ENCODE measurements at places on chromosomes 2 and 18.

DNA sequence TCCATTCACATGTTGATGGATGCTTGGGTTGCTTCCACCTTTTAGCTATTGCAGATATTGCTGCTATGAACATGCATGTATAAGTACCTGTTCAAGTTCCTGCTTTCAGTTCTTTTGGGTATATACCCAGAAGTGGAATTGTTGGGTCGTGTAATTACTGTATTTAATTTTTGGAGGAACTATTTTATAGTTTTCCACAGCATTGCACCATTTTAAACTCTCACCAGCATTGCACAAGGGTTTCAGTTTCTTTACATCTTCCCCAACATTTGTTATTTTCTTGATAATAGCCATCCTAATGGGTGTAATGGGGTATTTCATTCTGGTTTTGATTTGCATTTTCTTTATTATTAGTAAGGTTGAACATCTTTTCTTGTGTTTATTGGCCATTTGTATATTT lies 16.0 kb downstream of the ACTR3 start:
- DNase-seq, result no peak

GRCh38 chr2:182031956-182032355 lies 46.3 kb downstream of the PPP1R1C start:
- no peak for DNase-seq

DNA sequence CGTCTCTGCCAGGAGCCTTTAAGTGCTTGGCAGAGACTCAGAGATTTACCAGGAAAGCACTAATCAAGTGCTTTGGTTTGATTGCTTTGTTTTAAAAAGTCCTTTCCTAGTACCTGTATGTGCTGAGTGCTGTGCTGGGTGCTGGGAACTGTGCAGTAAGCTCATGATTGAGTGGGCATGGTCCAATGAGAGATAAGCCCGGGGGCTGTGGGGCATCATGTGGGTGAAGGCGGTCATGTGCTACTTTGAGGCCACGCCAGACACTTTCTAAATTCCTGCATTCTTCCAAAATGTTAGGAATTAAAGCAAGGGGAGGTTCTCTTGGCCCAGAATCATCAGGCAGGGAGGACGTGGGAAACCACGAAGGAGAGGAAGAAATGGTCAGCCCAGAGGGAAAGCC lies 109.0 kb downstream of the ACAA2 start:
- DNase-seq, result no peak

GRCh38 chr18:45850021-45850420 lies 24.5 kb downstream of the SIGLEC15 start:
- DNase-seq, result peak; percentile 62

DNA sequence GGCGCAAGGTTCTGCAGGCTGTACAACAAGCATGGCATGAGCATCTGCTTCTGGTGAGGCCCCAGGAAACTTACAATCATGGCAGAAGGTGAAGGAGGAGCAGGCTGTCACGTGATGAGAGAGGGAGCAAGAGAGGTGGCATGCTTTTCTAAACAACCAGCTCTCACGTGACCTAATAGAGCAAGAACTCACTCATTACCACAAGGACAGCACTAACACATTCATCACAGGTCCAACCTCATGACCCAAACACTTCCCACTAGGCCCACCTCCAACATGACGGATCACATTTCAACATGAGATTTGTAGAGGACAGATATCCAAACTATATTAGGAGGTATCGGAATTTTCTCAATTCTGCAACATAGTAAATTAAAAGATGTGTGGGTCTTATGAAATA lies 108.8 kb upstream of the DLX2 start:
- DNase-seq, result no peak

- no peak for DNase-seq
Observed at GRCh38 chr2:142030735-142031134, 100.1 kb downstream of the LRP1B start.

DNA sequence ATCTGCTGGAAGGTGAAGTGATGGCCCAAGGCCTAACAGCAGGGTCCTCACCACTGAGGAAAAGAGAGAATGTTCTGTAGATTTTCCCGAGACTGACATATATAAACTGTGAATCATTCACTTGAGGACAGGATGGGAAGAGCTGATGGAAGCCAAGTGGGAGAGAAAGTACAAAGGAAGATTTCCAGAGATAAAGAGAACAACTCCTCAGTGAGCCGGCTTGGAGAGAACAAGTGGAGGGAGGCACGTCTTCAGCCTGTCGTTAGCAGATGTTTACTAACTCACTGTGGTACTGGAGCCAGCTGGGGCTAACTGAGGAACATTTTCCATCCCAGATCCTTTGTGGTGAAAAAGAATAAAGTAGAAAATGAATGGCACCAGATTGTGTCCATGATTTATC lies 552.9 kb upstream of the TNP1 start:
- no peak for DNase-seq

- DNase-seq, result no peak
Observed at GRCh38 chr18:66508937-66509336, 95.0 kb downstream of the CDH19 start.

GRCh38 chr18:23066504-23067039 lies 68.7 kb upstream of the CABLES1 start:
- no peak for DNase-seq

GRCh38 chr2:190802626-190803209 lies 77.9 kb upstream of the GLS start:
- no peak for DNase-seq

DNA sequence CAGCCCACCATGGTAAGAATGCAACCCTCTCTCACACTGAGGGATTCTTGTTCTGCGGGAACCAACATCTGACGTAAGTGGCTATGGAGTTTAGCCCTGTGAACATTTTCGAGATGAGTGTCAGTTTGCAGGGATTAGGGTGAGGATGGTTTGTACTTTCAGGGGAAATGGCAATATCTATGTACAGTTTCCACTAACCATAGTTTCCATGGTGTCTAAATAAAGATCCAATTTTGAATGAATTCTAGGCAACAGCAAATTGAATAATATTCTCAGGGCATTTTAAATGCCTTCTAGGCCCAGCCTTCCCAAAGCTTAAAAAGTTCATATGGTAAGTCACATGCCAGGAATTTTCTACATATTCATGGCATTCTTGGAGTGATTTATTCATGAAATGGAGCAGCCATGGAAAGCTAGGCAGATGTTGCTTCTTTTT lies 105.4 kb upstream of the MMADHC start:
- DNase-seq, result peak; percentile 16

DNA sequence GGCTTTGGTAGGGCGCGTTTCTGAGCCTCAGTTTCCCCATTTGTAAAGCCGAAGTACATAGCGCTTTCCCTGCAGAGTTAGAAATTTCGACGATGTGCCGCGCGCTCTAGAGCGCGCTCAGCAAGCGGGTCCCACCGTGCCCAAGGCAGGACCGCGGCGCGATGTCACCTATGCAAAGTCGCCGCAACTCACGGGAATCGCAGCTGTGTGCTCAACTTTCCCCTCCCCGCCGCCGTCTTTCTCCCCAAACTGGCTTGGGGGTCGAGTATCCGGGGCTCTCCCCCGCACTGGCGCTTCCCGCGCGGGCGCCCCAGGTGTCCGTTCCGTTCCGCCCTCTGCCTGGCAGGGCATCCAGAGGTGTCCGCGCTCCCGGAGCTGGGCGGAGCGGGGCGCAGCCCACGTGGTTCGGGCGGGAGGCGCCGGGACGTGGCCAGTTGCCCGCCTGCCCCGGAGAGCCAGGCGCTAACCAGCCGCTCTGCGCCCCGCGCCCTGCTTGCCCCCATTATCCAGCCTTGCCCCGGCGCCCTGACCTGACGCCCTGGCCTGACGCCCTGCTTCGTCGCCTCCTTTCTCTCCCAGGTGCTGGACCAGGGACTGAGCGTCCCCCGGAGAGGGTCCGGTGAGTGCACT lies at the start of gene MLPH:
Gene MLPH, plus strand, starts transcription at position 433 of the 630 bp plus-strand sequence. CDS start 6,176 bp downstream, outside the sequence.
- DNase-seq, result no peak

GRCh38 chr2:19839438-19839837 lies 62.3 kb downstream of the TTC32 start:
- DNase-seq, result no peak

DNA sequence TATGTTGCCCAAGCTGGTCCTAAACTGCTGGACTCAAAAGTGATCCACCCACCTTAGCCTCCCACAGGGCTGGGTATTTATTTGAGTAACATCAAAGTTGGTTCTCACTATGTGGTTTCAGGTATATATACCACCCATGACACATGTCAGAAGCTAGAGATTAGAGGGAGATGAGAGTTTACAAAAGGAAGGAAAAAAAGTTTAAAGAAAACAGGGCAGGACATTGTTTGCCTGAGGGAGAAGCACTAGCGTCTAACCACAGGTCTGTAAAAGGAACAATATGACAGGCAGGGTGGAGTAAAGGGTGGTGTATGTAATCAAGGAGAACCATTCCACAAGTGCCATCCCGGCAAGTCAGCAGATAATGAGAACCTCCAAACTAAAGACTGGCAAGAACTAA lies 8.5 kb downstream of the CEP76 start:
- peak; percentile 29 for DNase-seq

GRCh38 chr2:17763641-17764333 lies 9.8 kb downstream of the GEN1 start:
- no peak for DNase-seq

GRCh38 chr18:77472509-77472908 lies 222.9 kb downstream of the GALR1 start:
- no peak for DNase-seq

DNA sequence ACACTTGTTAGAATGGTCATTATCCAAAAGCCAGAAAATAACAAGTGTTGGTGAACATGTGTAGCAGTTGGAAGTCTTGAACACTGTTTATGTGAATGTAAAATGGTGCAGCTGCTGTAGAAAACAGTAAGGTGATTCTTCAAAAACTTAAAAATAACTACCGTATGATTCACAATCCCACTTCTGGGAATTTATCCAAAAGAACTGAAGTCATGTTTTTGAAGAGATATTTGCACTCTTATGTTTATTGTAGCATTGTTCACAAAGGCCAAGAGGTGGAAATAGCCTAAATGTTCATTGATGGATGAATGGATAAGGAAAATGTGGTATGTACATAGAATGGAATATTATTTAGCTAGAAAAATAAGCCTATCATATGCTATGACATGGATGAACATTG lies 6.3 kb upstream of the SPP2 start:
- peak; percentile 85 for DNase-seq

GRCh38 chr18:54671291-54671881 lies 80.3 kb downstream of the DYNAP start:
- peak; percentile 29 for DNase-seq

GRCh38 chr2:205267323-205267722 lies 415.0 kb upstream of the NRP2 start:
- no peak for DNase-seq

- no peak for DNase-seq
Observed at GRCh38 chr18:48504819-48505218, 34.0 kb upstream of the CTIF start.

- DNase-seq, result peak; percentile 1
Observed at GRCh38 chr18:46950064-46950656, 32.8 kb downstream of the KATNAL2 start.

DNA sequence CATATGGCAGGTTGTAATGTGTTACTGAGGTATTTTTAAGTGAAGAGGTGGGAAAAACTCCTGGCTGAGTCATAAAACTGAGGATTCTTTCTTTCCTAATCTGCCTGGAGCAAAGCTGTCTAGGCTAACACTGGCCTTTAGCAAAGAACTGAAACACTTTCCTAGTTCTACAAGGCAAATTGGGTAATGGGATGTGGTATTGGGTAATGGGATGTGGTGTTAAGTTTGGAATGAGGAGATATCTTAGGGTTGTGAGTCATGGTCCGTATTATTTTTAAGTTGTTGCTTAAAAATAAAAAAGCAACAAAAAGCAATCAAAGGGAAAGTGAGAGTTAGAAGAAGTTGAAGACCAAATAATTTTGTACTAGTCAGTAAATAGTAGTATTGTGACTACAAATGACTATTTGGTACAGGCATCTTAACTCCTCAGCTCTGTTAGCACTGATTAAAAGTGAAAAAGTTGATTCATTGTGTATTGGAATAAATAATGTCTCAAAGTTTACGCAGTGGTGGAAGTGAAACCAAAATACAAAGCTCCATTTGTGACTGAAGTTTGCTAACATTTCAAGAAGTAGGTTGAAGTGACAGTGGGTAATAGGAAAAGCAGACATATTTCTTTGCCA lies 216.8 kb downstream of the CAMKMT start:
- DNase-seq, result no peak

- no peak for DNase-seq
Observed at GRCh38 chr2:140383781-140384180, 1603.6 kb upstream of the NXPH2 start.

- peak; percentile 84 for DNase-seq
Observed at GRCh38 chr18:48996901-48997463, 46.2 kb upstream of the SMAD7 start.

- no peak for DNase-seq
Observed at GRCh38 chr2:57177176-57177575, 869.4 kb upstream of the VRK2 start.

- peak; percentile 85 for DNase-seq
Observed at GRCh38 chr18:46250084-46250811, 146.1 kb downstream of the HAUS1 start.

- DNase-seq, result no peak
Observed at GRCh38 chr2:172088245-172089004, 3.1 kb downstream of the DLX1 start.

DNA sequence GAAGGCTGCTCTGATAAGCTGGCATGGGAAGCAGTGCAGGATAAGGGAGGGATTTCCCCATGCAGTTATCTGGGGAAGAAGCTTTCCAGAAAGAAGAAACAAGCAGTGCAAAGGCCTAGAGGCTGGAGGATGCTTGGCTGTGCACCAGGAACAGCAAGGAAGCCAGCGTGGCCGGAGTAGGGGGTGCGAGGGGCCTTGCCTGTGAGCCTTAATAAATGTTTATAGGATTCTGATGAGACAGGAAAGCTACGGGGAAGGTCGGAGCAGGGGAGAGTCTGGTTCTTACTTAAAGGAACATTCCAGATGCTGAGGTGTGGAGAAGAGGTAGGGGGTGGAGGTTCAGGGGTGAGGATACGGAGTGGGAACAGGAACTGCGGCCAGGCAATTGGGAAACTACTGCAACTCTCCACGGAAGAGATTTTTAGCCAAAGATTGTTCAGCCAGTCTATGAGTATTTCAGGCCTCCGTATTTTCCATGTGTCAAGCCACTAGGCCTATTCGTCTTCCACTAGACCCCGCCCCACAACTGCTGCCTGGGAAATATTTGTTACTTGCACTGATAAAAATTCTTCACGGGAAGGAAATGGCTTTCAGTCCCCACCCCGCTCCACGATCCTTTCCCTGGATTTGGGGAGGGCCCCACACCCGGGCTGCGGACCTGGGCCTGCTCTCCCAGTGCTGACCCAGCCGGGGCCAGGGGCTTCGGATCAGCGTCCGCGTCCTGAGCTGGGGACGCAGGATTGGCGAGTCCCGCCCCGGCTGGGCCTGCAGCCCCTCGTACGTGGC lies 516 bp downstream of the EIF2AK2 start:
- peak; percentile 40 for DNase-seq

GRCh38 chr2:118049816-118050140 lies 35.9 kb upstream of the CCDC93 start:
- no peak for DNase-seq

GRCh38 chr2:163808406-163808805 lies 72.6 kb upstream of the FIGN start:
- DNase-seq, result no peak

- DNase-seq, result no peak
Observed at GRCh38 chr2:239353692-239354091, 47.1 kb downstream of the HDAC4 start.
